Stimulated activated CD4-positive, alpha-beta T cell treated with anti-CD3 and anti-CD28 coated beads, TNF-alpha, amount 100 ng/mL, for 1 hour (primary cell): ENCODE measurements at places on chromosomes 12 and 14.

- no peak for DNase-seq
Measured at GRCh38 chr12:57614178-57614947, 3.1 kb downstream of the ARHGEF25 start.

DNA sequence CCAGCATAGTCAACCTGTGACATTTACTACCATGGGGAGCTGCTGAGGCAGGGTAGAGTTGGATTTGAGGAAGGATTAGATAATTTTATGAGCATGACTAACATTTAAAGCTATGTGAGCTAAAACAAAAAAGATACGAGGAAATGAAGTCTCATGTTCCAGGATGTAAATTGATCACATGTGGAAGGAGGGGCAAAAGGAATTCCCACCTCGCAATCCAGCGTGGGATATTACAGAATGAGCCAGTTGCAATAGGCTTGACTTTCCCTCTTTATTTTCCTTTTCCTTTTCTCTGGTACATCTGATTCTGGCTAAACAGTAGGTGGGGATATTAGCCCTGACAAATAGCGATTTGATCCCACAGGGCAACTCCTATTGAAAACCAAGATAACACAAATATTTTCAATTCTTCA is 214.9 kb upstream of the HMGA2 start:
- DNase-seq: no peak

DNA sequence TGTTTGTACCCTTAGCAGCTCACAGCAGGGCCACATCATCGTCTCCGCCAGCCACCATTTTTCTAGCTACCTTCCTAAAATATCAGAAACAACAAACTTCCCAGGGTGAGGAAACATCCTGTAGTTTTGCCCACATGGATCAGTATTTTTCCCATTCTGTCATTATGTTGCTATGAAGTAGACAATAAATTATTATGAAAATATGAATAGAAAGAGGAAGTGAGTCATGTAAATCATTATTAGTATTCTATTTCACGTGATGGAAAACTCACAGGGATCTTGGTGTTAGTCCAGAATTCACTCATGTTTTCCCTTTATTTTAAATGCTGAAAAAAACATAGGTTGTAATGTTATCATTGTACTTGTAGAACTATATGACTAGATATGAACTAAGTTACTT is 319.4 kb downstream of the SYT1 start:
- DNase-seq: no peak

GRCh38 chr12:105850103-105850968 is 288.4 kb downstream of the NUAK1 start:
- DNase-seq: no peak

GRCh38 chr12:12996209-12996608 is 3.9 kb downstream of the HEBP1 start:
- DNase-seq: no peak

GRCh38 chr14:53528185-53528671 is 375.1 kb upstream of the DDHD1 start:
- DNase-seq: no peak

- DNase-seq: no peak
Measured at GRCh38 chr12:98721204-98721702, 76.2 kb downstream of the APAF1 start.

GRCh38 chr12:130576371-130576816 is 139.7 kb downstream of the RIMBP2 start:
- no peak for DNase-seq

DNA sequence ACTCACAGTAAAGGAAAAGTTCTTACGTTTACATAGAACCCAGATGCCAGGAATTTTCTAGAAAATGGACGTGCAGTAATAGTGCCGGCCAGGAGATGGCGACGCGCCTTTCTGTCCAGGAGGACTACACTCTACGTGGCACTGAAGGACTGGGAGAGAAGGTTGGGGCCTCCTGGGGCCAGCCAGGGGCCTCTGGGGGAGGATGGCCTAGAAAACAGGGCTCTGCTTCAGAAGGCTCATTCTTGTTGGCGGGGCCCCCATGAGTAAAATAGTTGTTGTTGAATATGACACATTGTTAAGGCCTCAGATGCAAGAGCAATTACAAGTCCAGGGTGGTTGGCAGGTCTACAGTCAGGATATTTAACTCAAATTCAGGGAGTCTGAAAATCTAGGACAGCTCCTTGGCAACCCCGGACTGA is 120.1 kb upstream of the MAX start:
- DNase-seq: peak; percentile 35

DNA sequence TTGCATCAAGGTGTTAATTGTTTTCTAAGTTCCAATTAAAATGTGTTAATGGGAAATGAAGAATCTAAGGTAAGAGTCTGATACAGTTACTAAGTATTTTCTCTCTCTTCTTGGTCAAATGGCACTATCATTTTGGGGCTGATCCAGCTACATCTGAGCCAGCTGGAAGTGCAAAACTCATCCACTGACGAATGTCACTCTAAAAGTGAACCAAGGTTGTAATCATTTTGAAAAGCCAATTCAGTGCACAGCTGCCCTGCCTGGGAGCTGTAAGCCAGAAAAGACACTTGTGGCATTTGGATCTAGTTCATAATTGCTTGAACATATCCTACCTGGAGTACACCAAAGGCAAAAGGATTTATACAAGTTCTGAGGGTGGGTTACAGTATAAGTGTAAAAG is 1011.3 kb downstream of the AACS start:
- no peak for DNase-seq

- no peak for DNase-seq
Measured at GRCh38 chr14:67852926-67853604, 33.5 kb downstream of the RAD51B start.

GRCh38 chr14:77063571-77064171 is 34.4 kb upstream of the CIPC start:
- no peak for DNase-seq

DNA sequence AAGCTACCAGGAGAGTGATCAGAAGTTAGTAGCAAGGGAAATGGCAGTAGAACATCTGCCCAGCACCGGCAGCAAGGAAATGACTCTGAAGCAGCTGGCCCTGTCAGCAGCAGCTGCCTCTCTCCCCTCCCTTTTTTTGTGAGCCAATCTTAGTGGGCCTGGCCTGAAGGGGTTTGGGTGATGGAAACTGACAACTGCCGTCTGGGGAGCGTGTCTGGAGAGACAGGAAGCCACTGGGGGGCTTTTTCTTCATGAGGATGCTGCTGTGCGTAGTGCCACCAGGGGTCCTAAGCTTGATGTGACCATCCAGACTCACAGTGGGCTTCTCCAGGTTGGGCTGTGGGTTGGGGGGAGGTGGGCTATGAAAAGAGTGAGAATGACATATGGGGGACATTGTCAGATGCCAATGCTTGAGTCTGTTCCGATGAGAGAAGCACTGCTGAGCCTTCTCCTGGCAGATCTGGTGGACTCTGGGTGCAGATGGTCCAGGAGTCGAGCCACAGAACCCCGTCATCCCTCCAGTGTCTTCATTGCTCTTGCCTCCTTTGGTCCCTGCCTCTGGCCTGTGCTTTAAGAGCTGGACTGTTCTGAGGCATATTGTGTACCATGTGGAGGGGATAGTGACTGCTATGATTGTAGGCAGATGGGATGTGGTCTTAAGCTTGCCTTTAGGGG is 87.6 kb upstream of the HIF1A start:
- no peak for DNase-seq

GRCh38 chr14:65686761-65687160 is 274.2 kb downstream of the FUT8 start:
- no peak for DNase-seq

DNA sequence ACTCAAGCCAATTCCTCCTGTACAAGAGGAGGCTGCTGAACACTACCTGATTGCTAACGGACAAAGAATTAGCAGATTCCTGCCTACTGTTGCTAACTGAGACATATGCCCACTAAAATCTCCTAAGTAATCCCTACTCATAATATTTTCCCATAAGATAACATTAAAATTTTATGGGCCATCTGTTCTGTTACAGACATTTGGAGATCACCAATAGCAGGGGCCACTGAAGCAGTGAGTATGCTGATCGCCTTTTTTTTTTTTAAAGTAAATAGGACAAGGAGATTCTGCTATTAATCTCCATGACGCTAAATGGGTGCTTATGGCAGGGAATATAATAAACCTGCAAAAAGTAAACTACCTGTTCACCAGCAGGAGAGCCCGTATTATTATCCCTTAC is 292.9 kb downstream of the MED13L start:
- no peak for DNase-seq

DNA sequence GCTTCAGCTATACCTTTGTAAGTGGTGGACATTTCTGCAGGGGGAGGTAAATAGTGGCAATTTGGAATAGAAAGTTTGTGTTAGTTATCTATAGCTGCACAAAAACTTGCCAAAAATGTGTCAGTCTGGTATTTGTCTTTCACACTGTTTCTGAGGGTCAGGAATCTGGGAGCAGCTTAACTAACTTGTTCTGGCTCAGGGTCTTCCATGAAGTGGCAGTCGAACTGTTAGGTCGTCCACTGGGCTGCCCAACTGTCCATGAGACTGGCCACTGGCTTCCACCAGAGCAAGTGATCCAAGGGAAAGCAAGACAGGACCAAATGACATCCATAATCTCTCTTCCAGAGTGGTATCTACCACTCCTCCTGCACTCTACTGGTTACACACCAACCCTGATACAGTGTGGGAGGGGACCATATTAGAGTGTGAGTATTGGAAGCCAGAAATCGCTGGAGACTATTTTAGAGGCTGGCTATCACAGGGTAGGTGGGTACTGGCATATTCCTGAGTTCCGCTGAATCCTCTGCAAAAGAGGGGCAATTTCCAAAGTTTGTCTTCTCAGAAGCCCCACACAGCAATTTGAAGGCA is 60.9 kb downstream of the DYRK2 start:
- DNase-seq: no peak

DNA sequence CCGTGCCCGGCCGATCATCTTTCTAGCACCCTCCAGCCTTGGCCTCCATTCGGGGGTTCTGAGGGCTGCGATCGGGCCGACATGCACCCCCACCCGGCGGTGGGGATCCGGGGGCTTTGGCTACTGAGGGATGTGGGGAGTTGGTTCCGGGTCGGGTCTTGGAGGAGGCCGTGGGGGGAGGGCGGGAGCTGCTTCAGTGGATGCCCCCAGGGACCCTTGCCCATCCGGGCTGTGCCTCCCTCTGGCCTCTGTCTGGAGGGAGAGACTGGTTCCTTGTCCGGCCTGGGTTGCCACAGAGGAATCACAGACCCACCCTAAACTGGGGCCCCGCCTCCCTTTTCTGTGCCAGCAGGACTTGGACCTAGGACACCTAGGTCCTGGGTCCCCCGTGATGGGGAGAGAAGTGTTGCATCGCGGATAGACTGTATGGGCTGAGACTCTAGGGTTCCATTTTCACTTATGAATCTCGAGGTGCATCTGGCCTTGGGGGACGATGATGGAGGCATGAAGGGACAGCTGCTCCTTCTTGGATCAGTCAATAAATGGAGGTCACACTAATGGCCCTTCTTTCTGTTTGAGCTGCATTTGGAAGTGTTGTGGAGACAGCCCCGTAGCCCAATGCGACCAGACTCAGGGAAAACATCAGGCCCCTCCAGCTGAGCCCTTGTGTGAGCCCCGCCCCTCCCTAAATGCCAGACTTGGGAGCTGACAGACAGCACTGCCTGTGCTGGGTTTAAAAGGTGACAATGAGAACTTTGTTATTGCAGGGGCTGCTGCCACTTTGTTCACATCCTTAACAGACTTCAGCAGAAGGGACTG is 577 bp downstream of the DTX3 start:
- no peak for DNase-seq

DNA sequence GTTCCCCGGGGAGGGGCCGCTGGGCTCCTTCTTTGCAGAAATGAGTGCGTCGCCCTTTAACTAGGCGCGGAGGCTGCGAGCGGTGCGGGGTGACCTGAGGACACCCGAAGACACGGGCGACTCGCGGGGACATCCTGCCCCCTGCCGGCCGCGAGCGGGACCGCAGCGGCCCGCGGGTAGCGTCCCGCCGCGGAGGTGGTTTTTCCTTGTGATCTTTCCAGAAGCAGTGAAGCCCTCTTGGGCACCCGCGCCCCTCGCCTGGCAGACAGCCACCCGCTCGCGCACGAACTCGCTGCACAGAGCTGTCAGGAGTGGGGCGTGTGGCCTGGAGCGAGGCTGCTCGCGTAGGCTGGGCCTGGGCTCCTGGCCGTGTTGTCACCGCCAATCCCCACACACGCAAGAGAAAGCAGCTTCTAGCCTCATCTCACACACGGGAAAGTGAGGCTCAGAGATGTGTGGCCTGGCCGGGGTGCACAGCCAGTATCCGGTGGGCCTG is 67.2 kb downstream of the DIO3 start:
- peak; percentile 51 for DNase-seq

- no peak for DNase-seq
Measured at GRCh38 chr14:68967459-68967940, 11.6 kb downstream of the ACTN1 start.
